H1 (cell line): ENCODE measurements at places on chromosomes 16 and 17. TPM values are rescaled to one million over a fixed set of nuclear protein-coding genes. Genes with fewer than 3 reads are reported as not detected.

DNA sequence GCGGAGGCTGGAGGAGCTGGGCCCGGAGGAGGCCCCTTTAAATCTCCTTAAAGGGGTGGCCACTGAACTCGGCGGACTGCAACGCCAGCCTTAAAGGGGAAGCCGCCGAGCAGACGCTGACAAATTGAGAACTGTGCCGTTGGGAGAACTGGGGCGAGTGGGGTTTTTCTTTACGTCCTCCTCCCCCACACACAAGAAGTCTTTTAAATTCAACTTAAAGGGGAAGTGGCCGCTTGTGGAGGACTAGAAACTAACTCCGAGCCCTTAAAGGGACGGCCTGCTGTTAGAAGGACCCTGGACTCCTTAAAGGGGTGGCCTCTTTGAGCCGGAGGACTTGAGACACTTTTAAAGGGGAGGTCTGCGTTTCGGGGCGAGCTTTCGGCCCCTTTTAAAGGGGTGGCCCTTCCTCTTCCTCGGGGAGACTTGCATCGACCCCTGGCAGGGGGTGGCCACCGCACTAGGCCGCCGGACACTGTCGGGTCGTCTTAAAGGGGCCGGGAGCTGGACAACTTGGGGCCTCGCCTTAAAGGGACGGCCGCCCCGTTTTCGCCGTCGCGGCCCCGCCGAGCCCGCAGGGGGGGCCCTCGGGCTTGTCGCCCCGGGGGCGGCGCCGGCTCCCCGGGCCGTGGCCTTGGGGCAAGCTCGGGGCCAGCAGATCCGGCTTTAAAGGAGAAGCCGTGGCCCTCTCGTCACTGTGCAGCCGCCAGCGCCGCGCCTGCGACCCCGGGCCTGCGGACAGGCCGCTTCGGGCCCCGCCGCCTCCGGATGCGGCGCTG, 688 bp downstream of the FBRS start:
- DNase-seq = peak; percentile 79

HIC1 gene
- 0.09 and 0.19 TPM in 2 replicates for total RNA-seq

GRCh38 chr17:2815781-2816185, 19.5 kb downstream of the RAP1GAP2 start:
- DNase-seq = no peak

SSTR5 gene
- 0.31 and 0.56 TPM in 2 replicates for total RNA-seq

- DNase-seq = no peak
Observed at GRCh38 chr16:17942067-17942466, 394.5 kb downstream of the NPIPA8 start.

GRCh38 chr16:4937782-4938682, 1.1 kb upstream of the PPL start:
- no peak for DNase-seq

DNA sequence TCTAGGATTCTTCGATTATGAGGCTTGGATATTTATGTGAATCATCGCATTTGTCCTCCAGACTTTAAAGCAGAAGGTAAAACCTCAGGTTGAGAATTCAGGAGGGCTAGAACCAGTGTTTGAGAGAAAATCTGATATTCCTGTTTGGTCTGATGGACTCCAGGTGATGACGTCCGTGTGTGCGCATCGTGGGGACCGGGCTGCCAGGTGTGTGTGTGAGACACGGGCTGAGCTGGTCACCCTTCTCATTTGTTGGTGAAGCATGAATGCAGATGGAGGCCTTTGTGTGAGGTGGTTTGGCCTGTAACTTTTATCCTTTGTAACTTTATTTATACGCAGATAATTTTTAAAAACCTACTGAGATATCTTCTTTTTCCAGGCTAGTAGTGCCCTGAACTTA, 42.8 kb downstream of the ZNF750 start:
- DNase-seq = no peak

DNA sequence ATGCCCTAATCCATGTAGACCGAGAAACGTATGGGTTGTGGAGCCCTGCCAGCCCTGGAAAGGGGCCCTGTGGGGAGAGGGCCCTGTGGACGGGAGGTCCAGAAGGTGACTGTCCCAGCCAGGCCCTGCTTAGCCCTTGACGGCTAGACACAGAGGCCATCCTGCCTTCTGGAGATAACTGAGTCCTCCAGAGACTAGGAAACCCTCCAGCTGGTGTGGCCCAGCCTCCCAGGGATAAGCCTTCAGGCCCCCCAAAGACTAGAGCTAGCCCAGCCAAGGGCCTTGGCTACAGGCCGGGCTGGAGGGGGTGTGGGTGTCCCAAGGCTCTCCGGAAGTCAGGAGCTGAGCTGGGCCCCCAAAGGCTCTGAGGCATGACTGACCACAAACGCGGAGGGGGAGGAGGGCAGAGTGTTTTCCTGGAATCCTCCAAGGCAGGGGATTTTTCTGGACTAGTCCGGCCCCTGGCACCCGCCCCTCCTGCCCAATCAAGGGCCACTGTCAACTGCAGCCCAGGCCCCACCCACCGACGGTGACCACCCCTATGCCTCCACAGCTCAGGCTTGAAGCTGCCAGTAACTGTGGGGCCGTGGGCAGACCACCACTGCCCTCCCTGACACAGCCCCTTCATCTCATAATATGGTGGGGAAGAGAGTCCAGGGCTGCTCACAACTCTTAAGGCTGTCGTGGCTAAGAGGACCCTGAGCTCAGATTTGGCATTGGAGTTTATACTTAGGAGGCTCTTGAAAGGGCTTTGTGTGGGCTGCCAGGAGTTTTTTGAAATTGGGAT, 885 bp upstream of the VASN start:
- DNase-seq = no peak
